ENCODE measurements at places on chromosomes 16 and 17.

- DNase-seq = no peak
These were observed 374.3 kb upstream of the XYLT1 start for GRCh38 chr16:17845031-17845430.

DNA sequence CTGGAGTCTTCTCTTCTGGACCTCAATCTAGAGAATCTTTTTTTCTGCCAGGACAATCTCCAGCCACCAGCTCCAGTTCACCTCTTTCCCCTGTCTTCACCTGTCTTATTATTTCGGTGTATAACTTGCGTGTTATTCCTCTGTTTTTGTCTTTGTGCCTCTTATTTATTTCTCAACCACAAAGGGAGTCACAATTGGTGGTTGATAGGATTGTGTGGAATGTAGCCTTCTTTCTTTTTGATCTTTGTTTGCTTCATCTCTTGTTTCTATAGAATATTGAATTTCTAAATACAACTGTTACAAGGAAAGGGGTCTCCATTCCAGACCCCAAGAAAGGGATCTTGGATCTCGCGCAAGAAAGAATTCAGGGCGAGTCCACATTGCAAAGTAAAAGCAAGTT is 35.9 kb upstream of the HAS3 start:
- DNase-seq = no peak

DNA sequence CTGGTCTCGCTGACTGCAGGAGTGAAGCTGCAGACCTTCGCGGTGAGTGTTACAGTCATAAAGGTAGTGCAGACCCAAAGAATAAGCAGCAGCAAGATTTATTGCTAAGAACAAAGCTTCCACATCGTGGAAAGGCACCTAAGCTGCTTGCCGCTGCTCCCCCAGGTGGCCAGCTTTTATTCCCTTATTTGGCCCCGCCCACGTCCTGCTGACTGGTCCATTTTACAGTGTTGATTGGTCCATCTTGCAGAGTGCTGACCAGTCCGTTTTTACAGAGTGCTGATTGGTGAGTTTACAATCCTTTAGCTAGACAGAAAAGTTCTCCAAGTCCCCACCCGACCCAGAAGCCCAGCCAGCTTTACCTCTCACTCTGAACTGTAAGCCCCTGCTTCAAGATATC is 227.8 kb downstream of the ABCC12 start:
- DNase-seq = no peak

GRCh38 chr16:67749436-67750078 is 30.4 kb upstream of the GFOD2 start:
- no peak for DNase-seq

GRCh38 chr16:81436386-81436785 is 8.2 kb upstream of the CMIP start:
- no peak for DNase-seq

DNA sequence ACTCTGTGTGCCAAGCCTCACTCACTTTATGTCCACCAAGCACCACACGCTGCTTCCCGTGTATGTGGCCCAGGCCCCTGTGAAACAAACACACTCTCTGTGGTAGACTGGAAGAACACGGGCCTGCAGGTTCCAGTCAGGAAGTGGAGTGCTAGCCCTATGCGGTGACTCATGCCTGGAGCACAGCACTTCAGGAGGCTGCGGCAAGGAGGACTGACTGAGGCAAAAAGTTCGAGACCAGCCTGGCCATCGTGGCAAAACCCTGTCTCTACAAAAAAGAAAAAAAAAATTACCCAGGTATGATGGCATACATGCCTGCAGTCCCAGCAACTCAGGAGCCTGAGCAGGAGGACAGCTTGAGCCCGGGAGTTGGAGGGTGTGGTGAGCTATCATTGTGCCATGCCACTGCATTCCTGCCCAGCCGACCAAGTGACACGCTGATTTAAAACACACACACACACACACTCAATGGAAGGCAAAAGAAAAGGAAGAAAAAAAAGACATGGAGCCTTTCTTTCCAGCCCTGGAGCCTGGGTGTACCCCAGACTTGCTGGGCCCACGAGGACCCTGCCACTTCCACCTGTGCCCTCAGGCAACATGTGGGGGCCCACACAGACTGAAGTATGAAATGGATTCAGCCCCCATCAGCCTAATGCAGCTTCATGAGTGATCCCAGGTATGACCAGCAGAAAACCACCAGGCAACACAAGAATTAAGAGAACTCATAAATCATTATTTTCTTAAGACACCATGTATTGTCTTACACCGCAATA is 126.6 kb downstream of the ANKRD11 start:
- DNase-seq = peak; percentile 66

DNA sequence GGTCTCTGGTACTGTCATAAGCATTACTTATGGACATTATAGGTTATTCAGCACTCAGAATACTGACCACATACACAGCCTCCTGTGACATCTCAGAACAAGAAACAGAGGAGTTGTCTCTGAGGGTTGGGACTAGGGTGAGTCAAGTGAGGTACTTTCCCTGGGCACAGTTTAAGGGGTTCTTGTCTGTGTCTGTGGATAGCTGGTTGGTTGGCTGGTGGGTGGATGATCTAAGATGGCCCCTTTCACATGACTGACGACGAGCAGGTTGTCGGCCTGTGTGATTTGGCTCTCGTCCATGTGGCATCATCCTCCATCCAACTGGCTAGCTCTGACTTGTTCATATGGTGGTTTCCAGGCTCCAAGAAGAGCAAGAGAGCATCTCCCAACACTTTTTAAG is 163.9 kb downstream of the PRKCB start:
- no peak for DNase-seq

GRCh38 chr17:57747221-57748017 is 2.3 kb upstream of the CCDC182 start:
- DNase-seq = peak; percentile 60

DNA sequence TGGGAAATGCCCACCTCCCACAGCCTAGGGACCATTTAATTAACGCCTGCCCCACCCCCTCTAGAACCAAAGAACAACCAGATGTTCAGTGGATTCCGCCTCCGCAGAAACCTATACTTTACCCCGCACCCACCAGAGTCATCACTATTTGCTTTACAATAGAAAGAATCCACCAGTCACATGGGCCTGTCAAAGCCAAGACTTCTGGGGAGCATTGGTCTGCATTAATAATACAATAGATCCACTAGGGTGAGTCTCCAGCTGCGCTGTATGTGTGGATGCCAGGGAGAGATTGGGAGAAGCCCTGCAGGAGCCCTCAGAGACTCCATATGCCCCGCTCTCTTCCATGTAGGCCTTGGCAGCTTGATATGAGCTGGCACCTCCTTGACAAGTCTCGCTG is 31.3 kb downstream of the CLEC19A start:
- DNase-seq = no peak

DNA sequence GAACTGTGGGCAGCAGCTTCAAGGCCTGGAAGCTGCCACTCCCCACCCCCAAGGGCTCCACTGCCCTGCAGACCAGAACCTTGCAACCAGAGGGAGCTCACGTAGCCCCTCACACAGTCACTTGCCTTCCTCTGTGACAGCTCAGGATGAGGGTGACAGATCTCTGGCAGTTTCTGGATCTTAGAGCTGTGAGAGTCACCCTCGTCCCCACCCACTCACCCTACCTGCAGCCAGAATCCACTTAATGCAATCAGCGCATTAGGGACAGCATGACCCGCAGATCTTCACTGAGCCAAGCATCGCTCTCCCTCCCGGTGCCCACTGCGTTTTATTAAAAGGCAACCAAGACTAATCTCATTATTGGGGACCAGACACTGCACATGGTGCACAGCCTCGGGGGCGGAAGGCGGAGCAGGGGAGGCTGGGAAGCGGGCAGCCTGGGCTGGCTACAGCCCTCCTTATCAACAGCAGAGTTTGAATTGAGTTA is 3.5 kb downstream of the CYB561 start:
- no peak for DNase-seq

- peak; percentile 45 for DNase-seq
These were observed 68.6 kb downstream of the HAPSTR1 start for GRCh38 chr16:9159839-9160550.

GRCh38 chr16:625977-626765 is 4.6 kb upstream of the WFIKKN1 start:
- DNase-seq = no peak

DNA sequence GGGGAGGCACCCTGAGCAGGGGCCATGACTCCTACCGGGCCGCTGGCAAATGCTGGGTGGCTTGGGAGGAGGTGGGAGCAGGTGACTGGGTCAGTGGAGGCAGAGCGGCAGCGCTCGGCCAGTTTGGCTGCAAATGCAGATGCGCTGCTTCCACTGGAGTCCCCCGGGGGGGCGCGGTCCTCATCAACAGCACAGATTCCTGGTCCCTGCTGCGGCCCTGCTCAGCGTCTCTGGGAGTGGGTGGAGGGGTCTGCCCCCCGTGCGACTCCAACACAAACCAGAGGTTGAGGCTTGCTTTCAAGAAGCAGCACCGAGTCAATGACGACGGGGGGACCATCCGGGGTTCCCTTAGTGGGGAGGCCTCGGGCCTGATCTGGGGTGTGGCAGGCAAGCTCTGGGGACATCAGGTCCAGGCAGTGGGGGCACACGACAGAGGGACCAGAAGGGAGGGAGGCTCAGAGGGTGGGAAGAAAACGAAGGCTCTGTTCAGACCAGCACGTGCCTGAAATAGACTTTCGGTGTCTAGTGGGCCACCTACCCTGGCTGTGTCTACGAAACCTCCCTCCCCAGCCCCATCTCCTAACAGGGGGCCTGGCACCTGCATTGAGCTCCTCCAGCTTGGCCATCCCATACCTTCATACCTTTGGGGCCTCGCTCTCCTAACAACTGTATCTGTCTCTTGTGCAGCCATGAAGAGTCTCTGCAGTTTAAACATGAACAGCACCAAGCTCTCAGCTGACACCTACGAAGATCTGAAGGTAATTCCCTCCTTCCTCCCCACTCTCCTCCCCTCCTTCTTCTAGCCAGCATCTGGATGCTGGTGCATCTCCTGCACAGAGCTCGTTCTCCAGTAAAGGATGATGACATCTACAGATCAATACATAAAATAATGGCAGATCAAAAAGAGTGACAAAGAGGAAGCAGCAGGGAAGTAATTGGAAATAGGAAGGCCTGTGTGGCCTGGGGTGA is 72.5 kb upstream of the PLCG2 start:
- DNase-seq = no peak

DNA sequence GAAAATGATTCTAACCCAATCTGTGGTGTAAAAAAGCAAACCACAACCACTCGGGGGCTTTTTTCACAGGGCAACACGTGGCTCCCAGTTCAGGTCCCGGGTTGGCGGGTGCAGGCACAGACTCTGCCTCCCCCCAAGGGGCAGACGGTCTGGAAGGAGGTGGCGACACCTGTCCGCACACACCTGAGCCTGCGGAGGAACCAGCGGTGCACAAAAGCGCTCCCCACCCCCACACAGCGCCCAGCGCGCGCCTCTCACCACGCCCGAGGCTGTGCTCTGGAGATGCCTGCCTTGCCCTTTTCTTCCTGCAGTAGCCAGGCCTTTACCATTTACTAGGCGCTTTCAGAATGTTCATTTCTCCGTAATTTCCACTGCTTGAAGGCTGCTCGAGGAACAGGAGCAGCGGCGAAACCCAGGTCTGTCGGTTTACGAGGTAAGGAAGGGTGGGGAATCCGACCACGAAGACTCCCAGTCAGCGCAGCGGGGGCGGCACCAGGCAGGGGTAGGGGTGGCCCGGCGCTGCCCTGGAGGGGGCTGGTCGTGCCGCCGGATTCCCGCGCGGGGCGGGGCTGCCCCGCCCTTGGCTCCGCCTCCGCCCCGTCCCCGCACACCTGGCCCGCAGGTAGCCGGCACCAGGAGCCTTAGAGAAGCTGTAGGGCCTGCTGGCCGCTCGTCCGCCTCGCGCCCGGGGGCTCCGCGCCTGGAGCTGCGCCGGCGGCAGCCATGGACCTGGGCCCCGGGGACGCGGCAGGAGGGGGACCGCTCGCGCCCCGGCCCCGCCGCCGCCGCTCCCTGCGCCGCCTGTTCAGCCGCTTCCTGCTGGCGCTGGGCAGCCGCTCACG is at the start of gene USP43:
USP43 (plus strand) TSS at position 608 of the 842 bp plus-strand sequence; CDS start at position 724, 116 bp downstream.
- no peak for DNase-seq

- no peak for DNase-seq
These were observed 67.8 kb upstream of the FA2H start for GRCh38 chr16:74842413-74842812.

- no peak for DNase-seq
These were observed 32.7 kb upstream of the PIK3R6 start for GRCh38 chr17:8900207-8900606.

GRCh38 chr16:9138731-9139501 is 47.5 kb downstream of the HAPSTR1 start:
- peak; percentile 60 for DNase-seq

DNA sequence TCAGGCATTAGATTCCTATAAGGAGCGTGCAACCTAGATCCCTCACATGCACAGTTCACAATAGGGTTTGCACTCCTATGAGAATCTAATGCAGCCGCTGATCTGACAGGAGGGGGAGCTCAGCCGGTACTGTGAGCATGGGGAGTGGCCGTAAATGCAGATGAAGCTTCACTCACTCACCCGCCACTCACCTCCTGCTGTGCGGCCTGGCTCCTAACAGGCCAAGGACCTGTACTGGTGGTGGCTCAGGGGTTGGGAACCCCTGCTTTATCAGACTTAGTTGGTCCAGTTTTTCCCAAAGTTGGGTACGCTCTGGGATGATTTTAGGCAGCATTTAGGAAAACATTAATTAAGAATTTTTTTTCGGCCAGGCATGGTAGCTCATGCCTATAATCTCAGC is 103.8 kb downstream of the MARF1 start:
- DNase-seq = no peak

- no peak for DNase-seq
These were observed 26.0 kb downstream of the TK2 start for GRCh38 chr16:66523861-66524354.

DNA sequence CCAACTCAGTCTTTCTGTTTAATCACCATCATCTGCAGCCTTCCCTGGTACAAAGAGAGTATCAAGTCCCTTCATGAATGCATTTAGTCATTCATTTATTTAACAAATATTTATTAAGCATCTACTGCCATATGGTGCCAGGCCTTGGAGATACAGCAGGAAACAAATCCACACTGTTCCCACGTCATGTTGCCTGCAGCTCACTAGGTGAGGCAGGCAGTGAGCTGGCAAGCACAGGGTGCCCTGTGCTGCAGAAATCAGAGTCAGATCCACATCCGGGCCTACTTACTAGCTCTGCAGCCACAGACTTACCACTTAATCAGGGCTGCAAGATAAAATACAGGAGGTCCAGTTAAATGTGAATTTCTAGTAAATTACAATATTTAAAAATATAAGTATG is 38.5 kb upstream of the CES5A start:
- no peak for DNase-seq

DNA sequence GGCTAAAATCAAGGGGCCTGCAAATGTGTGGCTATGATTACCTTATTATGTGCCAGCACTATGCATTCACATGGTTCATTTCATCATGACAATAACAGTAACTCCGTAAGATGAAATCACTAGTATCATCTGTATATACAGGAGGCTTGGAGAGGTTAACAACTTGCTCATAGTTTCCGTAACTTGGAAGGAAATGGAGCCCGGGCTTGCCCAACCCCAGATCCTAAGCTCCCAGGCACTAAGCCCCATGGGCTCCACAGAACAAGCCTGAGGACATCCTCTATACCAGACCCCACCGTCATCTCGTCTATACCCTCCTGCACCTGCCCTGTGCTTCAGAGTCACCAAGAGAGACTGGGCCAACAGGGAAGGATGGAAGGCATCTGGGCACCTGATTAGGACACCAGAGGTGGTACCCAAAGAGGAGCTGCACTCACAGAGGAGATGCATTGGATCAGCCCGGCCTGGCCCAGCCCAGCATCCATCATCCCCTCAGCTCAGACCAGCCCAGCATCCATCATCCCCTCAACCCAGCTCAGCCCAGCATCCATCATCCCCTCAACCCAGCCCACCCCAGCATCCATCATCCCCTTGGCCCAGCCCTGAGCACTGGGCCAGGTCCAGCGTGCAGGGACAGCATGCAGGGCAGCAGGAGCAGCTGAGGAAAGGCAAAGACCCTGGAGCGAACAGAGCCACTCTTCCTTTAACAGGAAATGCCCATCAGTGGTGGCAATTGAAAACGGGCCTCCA is 28.5 kb downstream of the NSMCE1 start:
- no peak for DNase-seq
